ENCODE measurements at places on chromosomes 3 and 15. TPM values are rescaled to one million over a fixed set of nuclear protein-coding genes. Genes with fewer than 3 reads are reported as not detected.
A peak's percentile ranks its signal among the peaks of the same experiment; 100 is the strongest.

SNUPN gene
- 36.1 TPM for total RNA-seq

MASP1 gene
- not detected for total RNA-seq

EFCC1 gene
- not detected for total RNA-seq

DNA sequence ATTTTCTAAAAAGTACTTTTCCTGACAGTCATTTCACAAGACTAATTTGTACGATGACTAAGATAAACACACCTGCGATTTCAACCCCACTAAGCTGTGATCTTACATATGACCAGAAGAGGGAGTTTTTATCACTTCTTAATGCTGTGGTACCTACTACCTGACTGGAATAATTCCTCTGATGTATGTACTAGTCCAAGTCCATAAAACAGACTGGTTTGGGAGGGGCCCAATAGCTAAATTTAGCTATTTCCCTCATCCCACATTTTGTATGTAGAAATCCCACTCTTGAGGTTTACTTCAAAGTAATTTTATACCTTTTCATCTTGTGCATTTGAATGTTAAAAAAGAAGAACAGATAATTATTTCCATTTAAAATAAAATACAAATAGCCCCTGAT, 49.7 kb upstream of the SCAANT1 start:
- no peak for DNase-seq

DNA sequence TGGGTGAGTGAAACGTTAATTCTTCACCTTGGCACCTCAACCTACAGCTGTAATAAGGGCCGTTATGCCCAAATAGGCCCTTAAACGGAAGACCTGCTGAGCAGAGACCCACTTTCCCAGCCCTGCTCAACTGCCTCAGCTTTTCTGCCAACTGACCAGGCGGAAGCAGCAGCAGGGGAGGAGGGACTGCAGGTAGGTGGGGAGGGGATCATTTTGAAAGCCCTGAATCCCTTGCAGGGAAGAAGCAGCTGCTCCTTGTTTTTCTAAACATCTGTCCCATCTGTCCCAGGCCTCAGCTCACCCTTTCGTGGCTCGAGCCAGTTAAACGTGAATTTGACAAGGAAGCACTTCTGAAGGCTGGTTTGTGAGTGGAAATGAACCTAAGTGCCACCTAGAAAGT, 978 bp upstream of the CMC1 start:
- DNase-seq, result no peak

DNA sequence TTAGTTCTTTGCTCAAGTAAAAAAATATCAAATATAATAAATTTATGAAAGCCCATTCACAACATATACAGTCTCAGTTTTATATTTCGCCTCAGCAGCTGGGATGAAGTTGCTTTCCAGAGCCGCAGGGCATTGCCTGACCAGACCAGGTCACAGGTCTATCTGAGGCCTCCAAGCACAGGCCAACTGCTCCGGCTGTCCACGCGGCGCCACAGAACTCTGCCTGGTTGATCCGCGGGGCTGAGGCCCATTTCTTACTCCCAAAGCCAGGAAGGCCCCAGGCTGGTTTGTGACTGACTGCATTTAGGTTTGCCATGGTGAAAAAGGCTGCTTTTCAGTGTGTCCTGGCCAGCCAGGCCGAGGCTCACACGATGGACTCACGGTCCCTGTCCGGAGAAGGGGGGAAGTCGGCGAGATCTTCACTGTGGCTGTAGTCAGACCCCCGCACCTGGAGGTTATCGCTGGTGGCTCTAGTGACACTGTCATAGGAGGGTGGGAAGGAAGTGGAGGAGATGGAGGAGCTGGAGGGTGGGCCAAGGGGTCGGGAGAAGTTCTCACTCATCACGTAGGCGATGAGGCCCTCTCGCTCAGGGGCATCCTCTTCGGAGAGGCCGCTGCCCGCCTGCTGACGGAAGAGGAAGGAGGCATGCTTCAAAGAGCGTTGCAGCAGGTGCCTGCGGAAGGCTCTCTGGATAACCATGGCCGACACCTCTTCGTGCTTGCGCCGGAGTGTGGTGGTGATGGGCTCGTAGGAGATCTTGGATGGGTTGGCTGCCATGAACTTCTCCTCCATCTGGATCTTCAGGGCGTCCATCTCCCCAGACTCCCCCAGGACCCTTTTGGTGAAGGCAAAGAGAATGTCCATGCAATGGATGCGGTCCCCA, 54.1 kb downstream of the EXOG start:
- DNase-seq, result no peak

GRCh38 chr15:60546744-60547143, 67.8 kb upstream of the ICE2 start:
- no peak for DNase-seq

SLCO2A1 gene
- not detected for total RNA-seq

DNA sequence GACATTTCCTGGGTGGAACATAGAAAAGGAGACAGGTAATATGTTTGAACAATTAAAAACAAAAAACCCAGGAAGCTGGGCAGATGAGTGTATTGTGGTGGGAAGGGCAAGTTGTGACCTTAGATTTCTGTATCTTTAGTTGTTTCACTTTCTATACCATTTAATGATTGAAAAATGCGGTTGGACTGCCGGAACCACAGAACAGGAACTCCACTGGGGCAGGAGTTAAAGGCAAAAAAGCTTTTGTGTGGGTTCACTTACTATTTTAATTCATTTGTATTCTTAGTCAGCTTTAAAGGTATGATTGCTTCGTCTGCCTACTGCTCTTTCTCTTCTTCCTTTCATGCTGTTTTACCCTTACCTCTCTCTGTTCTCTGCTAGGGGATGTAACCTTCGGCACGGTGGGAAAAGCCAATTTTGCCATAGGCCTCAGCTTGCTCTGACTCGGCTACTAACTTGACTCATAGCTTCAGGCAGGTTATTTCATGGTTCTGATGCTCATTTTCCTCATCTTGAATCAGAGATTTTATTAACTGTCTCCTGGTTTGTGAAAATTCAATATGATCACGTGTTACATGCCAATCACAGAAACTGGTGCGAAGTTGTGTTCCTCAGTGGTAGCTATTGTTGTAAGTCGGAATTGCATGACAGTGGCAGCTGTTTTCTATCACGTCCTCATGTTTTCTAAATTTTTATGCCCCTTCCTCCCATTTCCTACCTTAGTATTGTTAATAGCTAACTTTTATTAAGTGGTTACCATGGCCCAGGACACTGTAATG, 1.6 kb upstream of the MCTP2 start:
- peak; percentile 60 for DNase-seq

DNA sequence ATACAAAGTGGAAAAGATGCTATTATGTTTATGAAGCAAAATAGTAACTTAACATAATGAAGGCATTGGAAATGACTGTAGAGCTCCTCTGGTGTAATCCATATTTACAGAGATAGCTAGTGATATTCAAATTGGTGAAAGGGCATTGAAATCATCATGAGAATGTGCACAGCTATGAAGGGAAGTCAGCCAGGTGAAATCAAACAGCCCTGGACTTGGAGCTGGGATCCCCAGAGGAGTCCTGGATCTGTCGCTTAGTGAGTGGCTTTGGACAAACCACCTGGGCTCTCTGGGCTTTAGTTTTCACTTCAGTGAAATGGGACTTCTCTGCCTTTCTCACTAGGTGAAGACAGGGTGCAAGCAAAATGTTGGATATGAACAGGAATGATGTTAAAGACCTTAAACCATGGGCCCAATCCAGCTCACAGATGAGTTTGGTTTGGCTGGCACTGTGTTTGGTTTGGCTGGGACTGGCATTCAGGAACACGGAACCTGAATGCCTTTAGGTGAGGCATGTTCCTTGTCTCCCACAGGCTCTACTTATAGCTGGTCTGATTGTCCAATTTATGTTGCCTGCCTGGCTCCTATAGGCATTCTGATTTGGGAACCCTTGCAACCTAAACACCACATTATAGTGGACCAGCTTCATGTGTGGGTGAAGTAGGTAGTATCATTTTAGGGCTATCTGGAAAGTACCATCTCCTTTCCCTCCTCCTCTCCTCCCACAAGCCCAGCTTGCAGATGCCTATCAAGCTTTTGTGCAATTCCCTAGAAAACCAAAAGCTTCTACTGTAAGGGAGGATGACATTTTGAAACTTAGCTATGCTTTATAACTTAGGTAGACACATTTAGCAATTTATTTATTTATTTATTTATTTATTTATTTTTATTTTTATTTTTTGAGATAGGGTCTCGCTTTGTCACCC, 110.6 kb upstream of the TNFAIP8L3 start:
- DNase-seq, result no peak

EXD1 gene
- not detected for total RNA-seq

DNA sequence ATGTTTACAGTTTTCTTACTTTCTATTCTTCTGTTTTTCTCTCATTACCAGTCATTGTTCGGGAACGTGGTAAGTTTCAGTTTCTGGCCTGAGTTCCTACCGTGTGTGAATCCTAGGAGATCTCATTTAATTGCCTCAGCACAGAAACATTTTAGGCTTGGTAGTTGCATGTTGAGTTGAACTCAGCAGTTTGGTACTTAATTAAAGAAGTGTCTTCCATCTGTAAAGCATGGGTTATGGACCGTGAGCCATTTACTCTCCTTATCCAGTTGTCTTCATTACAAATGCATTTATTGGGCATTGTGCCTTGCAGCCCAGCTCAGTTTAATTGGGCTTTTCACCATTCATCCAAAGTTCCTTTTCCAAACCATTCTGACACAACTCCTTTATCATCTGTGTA, 142.1 kb upstream of the CHRM5 start:
- DNase-seq, result no peak

DNA sequence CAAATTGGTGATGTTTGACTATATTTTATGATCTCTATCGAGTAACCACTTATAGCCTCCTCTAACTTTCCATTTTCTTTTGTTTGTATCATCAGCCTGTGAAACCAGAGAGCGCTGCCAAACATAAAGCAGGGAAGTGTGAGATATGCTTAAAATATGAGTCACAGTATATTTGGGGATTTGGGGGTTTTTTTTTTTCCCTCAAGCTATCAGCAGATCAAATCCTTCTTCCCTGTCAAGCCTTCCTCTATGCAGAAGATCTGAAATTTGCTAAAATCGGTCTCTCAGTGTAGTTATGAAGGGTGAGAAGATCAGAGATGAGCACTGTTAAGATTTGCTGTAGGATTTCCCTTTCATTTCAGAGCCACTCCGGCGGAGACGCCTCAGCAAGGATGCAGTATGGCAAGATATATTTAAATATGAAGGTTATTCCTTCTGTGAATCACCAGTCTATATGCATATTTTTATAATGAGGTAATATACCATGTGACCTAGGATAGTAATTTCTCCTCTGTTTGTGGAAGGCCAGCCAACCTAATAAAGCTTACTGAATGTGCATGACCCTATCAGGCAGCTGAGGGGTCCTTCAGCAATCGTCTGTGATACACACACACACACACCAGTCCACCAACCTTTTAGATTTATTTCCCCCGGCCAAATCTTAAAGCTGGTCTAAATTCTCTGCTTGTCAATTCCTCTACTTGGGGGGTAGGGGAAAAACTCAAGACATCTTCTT, 474.1 kb downstream of the FOXP1 start:
- DNase-seq, result no peak

GRCh38 chr15:66876731-66877476, 174.9 kb downstream of the SMAD6 start:
- no peak for DNase-seq

- no peak for DNase-seq
These were observed 101.6 kb upstream of the ANKRD28 start for GRCh38 chr3:15899388-15899787.

Data from activated naive CD4-positive, alpha-beta T cell treated with anti-CD3 and anti-CD28 coated beads, Interleukin-2, amount 50 U/mL, for 72 hours (primary cell).